ENCODE measurements at places on chromosomes 5 and 9. TPM values are rescaled to one million over a fixed set of nuclear protein-coding genes. Genes with fewer than 3 reads are reported as not detected.

Gene FOXD4L4
- total RNA-seq, result 0.20 TPM

Gene PCDHA12
- total RNA-seq, result 7.8 TPM

Gene PCDHB15
- total RNA-seq, result 1.3 TPM

Gene PPP2R2B
- total RNA-seq, result 0.25 TPM

Gene TTC23L
- total RNA-seq, result not detected

Gene STPG3
- not detected for total RNA-seq

Gene SPINK7
- not detected for total RNA-seq

Gene ARHGEF28
- 74.5 TPM for total RNA-seq

Gene SLC22A5
- total RNA-seq, result 31.3 TPM

Gene PCAT7
- total RNA-seq, result 1.0 TPM

Gene DEPDC1B
- total RNA-seq, result 17.9 TPM

Gene TRAF1
- total RNA-seq, result 16.0 TPM

Gene NTNG2
- 0.17 TPM for total RNA-seq

Gene NEUROG1
- total RNA-seq, result not detected

Gene TTF1
- total RNA-seq, result 18.4 TPM

Gene LRRC70
- total RNA-seq, result 1.7 TPM

Gene OR1L4
- total RNA-seq, result not detected

Gene DOK3
- total RNA-seq, result 13.6 TPM

Gene SPATA31D4
- not detected for total RNA-seq

Gene ARL14EPL
- not detected for total RNA-seq
